ENCODE measurements at places on chromosomes 1 and 21.

- DNase-seq = peak; percentile 38
Observed at GRCh38 chr1:246784621-246785493, 60.6 kb downstream of the SCCPDH start.

- DNase-seq = no peak
Observed at GRCh38 chr1:224801844-224802490, 127.5 kb upstream of the DNAH14 start.

DNA sequence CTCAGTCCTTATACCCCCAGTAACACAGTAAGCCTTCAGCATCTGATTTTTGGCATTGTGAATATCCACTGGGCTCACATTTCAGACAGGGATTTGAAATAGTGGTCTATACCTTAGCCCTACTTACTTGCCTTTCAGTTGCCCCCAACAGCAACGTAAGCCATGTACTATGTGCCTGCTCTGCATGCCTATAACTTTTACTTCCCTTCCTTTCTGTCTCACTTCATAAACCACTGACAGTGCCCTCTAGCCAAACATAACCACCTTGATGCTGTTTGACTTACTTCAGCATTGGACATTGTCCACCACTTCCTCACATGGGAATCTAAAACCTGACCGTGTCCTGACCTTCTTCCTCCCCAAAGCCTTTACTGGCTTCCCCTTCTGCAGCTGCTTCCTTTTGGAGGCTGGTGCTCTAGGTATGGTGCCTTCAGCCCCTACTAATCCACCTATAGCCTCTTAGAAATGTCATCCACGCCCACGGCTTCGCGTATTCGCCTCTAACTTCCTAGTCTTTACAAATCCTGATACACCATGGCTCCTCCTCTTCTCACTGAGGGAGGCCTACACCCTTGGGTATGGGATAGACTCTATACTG lies 3.6 kb upstream of the ZNF672 start:
- DNase-seq = no peak

- DNase-seq = peak; percentile 72
Observed at GRCh38 chr21:35925497-35925896, 134.8 kb downstream of the SETD4 start.

DNA sequence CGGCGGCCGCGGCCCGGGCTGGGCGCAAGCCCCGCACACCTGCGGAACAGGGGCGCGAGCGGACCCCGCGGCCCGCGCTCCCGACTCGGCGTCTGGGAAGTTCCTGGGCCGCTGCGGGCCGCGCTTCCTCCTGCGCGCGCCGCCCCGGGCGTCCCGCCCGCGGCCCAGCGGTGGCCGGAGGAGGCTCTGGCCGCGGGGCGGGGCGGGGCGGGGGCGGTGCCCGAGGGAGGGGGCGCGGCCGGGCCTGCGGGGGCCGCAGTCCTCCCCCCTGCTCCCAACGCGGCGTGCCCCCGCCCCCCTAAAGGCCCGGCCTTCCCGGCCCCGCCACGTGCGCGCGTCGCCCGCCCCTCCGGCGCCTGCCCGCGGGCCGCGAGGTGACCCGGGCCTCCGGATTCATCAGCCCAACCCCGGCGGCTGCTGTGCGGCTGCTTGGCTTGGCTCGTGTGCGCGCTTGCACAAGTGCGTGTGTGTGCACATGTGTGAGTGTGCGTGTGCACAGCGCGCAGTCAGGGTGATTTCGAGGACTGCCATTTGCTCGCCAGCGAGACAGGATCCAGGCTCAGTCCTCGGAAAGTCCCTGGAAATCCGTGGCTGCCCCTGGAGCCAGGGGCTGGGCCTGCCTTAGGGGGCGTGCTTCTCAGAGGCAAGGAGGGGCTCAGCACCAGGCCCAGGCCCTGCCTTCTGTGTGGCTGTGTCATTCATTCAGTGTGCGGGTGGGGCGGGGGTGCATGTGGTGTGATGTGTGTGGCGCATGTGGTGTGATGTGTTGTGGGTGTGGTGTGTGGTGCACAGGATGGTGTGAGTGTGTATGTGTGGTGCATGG lies at the start of gene C2CD2:
TSS of gene C2CD2 (minus strand) at position 188 of the 823 bp plus-strand sequence. CDS start 370 bp downstream, outside the sequence.
- DNase-seq = no peak

GRCh38 chr21:38086580-38086979 lies 170.2 kb upstream of the KCNJ15 start:
- no peak for DNase-seq

DNA sequence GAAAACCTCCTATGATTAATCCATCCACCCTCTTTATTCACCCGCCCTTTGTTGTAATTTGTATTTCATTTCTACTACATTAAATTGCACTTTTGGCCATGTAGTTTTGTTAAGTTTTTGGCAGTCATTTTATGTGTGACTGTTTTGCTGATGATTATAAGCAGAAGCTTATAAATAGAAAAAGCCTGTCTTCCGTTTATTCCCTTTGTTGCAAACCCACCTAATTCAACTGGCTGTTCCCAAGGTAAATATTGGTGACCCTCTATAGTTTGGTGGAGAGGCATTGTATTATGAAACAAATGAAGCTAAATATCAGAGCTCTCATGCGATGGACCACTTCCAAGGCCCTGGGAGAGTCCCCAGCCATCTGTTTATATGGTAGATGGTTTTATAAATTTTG lies 36.7 kb upstream of the IGSF3 start:
- DNase-seq = no peak

GRCh38 chr1:160726114-160726497 lies 12.9 kb upstream of the SLAMF7 start:
- DNase-seq = no peak

- peak; percentile 96 for DNase-seq
Observed at GRCh38 chr1:175023043-175023921, at the start of gene MRPS14. Gene MRPS14 (minus strand): TSS chr1:175023425. CDS start chr1:175023408, 17 bp downstream.

DNA sequence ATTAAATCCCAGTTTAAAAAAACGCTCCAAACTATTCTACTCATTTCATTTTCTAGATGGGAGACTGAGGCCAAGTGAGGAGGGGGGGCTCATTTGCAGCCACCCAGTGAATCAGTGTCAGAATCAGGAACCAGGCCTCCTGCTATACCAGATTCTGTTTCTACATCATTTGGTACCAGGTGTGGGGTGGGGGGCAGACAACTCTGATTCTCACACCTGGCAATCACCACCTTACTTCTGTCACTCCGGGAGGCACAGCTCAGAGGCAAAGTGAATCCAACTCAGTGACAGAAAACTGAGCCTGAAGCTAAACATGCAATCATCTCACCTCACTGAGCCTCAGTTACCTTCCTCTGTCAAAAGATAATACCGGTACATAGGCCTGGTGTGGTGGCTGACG lies 23.5 kb upstream of the ID3 start:
- no peak for DNase-seq

GRCh38 chr1:23037081-23037740 lies 17.9 kb downstream of the KDM1A start:
- no peak for DNase-seq

DNA sequence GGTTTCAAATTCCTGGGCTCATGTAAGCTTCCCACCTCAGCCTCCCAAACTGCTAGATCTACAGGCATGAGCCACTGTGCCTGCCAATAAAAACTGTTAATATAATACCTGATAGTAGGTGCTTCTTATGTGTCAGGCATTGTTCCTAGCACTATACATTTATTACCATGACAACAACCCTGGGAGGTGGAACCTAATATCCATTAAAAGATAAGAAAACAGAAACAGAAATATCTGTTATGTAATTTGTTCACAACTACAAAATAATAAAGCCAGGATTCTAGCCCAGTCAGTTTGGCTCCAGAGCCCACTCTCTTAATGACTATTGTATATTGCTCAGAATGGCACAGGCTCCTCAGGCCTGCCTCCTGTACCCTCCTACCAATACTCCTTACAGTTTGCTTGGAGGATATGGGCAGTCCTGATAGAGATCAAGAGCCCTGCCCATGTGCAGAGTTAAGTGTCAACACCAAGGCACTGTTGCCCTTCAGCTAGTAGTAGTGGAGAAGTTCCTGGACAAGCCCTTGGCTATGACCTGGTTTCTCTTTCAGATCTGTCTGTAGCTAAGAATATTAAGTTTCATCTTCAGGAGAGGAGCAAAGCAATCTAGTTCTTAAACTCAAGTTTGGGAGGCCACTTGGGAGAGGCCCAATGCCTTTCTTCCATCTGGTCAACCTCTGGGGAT lies 22.4 kb downstream of the RPL5 start:
- DNase-seq = no peak
